ENCODE measurements at places on chromosomes 7 and 10. TPM values are rescaled to one million over a fixed set of nuclear protein-coding genes. Genes with fewer than 3 reads are reported as not detected.

- H3K4me1 ChIP-seq = no peaks in the 10 kb centered on the region
- H3K27ac ChIP-seq = no peak overlapping the region
- H3K36me3 ChIP-seq = no peaks in the 10 kb centered on the region
Measured at GRCh38 chr10:44030132-44030531, 354.8 kb downstream of the CXCL12 start.

GRCh38 chr10:69865450-69865849 is 63.7 kb downstream of the COL13A1 start:
- H3K4me3 ChIP-seq = no peak overlapping the region
- H3K27ac ChIP-seq = no peak overlapping the region
- no peaks in the 10 kb centered on the region for H3K36me3 ChIP-seq

- no peaks in the 10 kb centered on the region for H3K36me3 ChIP-seq
- no peaks in the 10 kb centered on the region for H3K4me1 ChIP-seq
- H3K27me3 ChIP-seq = no peaks in the 10 kb centered on the region
- H3K4me3 ChIP-seq = no peak overlapping the region
Measured at GRCh38 chr7:131654249-131654558, 97.8 kb upstream of the PODXL start.

- H3K4me1 ChIP-seq = peaks cover 13% of the 10 kb centered on the region
- no peak for DNase-seq
- H3K27me3 ChIP-seq = no peaks in the 10 kb centered on the region
- H3K36me3 ChIP-seq = peaks cover 21% of the 10 kb centered on the region
- H3K4me3 ChIP-seq = no peak overlapping the region
Measured at GRCh38 chr7:43873300-43873699, 4.0 kb upstream of the MRPS24 start.

The AASS gene
- total RNA-seq = 3.1 TPM

- no peaks in the 10 kb centered on the region for H3K36me3 ChIP-seq
- H3K27me3 ChIP-seq = no peaks in the 10 kb centered on the region
- no peak for DNase-seq
- no peak overlapping the region for H3K4me3 ChIP-seq
Measured at GRCh38 chr10:83917537-83918506, 221.5 kb upstream of the GHITM start.

- DNase-seq = peak; percentile 44
- H3K4me1 ChIP-seq = no peaks in the 10 kb centered on the region
- H3K4me3 ChIP-seq = no peak overlapping the region
- H3K27me3 ChIP-seq = no peaks in the 10 kb centered on the region
- no peaks in the 10 kb centered on the region for H3K36me3 ChIP-seq
Measured at GRCh38 chr10:128463991-128464760, 338.0 kb upstream of the MKI67 start.

GRCh38 chr7:113099284-113099919 is 12.8 kb upstream of the GPR85 start:
- peaks cover 2% of the 10 kb centered on the region for H3K27me3 ChIP-seq
- H3K27ac ChIP-seq = no peak overlapping the region
- H3K4me1 ChIP-seq = no peaks in the 10 kb centered on the region
- no peak for DNase-seq
- H3K36me3 ChIP-seq = no peaks in the 10 kb centered on the region
- no peak overlapping the region for H3K4me3 ChIP-seq

The SCART1 gene
- 5.6 TPM for total RNA-seq

- no peak overlapping the region for H3K4me3 ChIP-seq
- no peaks in the 10 kb centered on the region for H3K27me3 ChIP-seq
- DNase-seq = no peak
- no peaks in the 10 kb centered on the region for H3K36me3 ChIP-seq
- H3K4me1 ChIP-seq = peaks cover 12% of the 10 kb centered on the region
- H3K27ac ChIP-seq = no peak overlapping the region
Measured at GRCh38 chr10:13165177-13165576, 3.8 kb downstream of the MCM10 start.

GRCh38 chr7:157951300-157952049 is 614.7 kb downstream of the DNAJB6 start:
- H3K4me1 ChIP-seq = no peaks in the 10 kb centered on the region
- H3K36me3 ChIP-seq = no peaks in the 10 kb centered on the region

The WDFY4 gene
- 0.57 TPM for total RNA-seq

The PRTFDC1 gene
- total RNA-seq = 1.6 TPM

DNA sequence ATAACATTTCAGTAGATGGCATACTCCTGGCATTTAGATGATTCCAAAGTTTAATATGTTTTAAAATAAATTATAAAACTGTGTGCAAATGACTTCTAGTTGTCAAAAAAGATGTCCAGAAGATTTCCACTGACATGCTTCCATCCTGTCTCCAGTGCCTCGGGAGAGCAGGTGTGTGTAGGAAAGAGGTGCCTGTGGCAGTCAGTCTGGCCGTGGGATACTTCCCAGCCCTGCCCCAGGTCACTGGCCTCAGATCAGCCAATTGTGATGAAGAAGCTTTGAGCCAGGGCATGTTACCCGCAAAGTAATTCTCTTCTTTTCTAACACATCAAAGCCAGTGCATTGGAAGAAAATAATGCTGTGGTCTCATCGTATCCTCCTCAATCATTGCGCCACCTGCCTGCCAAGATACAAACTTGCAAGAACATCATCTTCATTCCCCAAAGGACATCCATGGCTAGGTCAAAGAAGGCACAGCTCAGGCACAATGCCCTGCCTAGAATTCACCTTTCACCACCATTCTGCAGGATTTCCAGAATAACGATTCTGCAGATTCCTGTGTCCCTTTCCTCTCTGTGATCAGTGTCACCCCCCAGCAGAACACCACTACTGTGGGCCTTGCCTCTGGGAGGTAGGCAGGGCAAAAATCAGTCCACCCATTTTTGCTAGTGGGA is 6.3 kb upstream of the KCNMA1 start:
- H3K36me3 ChIP-seq = no peaks in the 10 kb centered on the region
- no peak overlapping the region for H3K4me3 ChIP-seq
- DNase-seq = no peak
- H3K27me3 ChIP-seq = peaks cover 4% of the 10 kb centered on the region
- no peak overlapping the region for H3K27ac ChIP-seq

The PLCE1 gene
- total RNA-seq = not detected

Measured in CD4-positive, CD25-positive, alpha-beta regulatory T cell (primary cell).